ENCODE measurements at places on chromosomes 5 and 9.
A peak's percentile ranks its signal among the peaks of the same experiment; 100 is the strongest.

GRCh38 chr5:35799181-35799580 is 57.5 kb upstream of the IL7R start:
- no peak for DNase-seq

- DNase-seq, result no peak
Measured at GRCh38 chr5:9411142-9411541, 134.7 kb downstream of the SEMA5A start.

DNA sequence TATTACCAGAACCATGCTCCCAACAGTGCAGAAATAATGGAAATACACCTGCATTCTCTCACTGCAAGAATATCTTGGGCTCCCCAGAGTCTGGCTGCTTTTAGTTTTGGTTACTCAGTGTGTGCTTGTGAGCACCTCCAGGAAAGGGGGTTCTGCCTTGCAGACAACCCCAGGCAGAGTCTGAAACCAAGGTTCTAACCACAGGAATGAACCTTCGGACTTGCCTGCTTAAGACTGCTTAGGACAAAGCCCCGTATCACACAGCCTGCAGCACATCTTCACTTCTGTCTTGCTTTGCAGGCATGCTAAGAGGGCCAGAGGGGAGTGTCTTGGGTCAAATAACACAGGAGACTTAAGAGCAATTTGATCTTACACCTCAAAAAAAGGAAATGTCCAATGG is 94.8 kb upstream of the SPATA31C2 start:
- no peak for DNase-seq

DNA sequence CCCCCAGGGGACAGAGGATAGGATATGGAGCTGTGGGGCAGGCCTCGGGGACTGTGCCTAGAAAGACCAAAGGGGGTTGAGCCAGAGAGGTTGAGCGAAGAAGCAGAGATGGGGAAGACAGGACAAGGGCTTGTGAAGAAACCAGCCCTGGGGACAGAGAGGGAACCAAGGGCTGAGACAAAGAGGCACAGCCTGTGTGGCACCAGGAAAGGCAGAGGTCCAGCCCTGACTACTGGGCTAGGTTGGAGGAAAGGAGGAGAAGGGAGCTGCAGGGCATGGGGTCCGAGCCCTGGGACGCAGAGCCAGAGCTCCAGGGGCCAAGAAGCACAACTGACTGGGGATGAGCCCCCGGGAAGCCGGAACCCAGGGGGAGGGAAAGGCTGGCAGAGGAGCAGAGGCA is 9.2 kb downstream of the REEP2 start:
- DNase-seq, result no peak

- DNase-seq, result no peak
Measured at GRCh38 chr5:4230471-4230785, 634.8 kb downstream of the IRX1 start.

- DNase-seq, result no peak
Measured at GRCh38 chr9:109086221-109086620, 33.5 kb downstream of the TMEM245 start.

GRCh38 chr5:172868924-172869591 is 35.0 kb downstream of the ERGIC1 start:
- DNase-seq, result no peak

- DNase-seq, result no peak
Measured at GRCh38 chr5:153135411-153135810, 355.1 kb upstream of the GRIA1 start.

GRCh38 chr5:50445296-50445949 is 4.3 kb upstream of the EMB start:
- no peak for DNase-seq

DNA sequence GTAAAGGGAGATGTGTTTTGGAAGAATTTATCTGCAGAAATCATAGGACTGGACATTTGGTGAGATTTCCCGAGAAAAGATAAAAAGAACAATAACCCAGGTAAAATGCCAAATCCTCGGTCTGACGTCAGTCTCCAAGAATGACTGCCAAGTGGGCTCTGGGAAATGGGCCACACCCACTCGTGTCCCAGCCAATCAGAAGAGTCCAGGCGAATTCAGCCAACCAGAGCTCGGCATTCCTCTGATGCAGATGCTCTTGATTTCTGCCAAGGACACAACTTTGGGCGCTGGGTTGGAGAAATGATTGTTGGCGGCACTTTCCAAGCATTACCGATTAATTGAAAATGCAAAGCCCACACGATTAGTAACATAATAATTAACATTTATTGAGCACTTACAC is 73.3 kb downstream of the FGF18 start:
- no peak for DNase-seq

DNA sequence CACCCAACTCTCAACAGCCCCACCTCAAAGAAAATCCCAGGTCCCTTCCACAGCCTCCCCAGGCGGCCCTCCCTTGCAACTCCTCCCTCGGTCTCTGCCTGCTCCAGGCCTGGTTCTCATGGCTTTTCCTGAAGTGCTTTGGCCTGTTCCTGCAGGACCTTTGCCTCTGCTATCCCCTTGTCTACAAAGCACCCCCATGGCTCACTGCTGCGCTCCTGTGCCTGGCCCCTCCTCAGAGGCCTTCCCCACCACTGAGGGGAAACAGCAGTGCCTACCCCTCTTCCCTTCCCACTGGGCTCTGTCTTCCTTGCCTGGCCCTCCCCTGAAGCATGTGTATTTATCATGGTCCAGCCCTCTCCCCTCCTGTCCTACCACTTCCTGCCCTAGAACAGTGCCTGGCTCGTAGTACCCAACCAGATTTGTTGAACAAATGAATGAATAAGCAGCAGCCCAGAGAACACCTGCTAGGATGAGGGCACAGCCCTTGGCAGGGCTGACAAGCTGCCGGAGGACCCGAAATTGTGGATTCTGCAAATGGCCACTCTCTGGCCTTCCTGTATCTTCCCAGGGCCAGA is 68.6 kb upstream of the LRRTM2 start:
- DNase-seq, result no peak

GRCh38 chr9:116002624-116003023 is 151.0 kb upstream of the PAPPA start:
- no peak for DNase-seq

DNA sequence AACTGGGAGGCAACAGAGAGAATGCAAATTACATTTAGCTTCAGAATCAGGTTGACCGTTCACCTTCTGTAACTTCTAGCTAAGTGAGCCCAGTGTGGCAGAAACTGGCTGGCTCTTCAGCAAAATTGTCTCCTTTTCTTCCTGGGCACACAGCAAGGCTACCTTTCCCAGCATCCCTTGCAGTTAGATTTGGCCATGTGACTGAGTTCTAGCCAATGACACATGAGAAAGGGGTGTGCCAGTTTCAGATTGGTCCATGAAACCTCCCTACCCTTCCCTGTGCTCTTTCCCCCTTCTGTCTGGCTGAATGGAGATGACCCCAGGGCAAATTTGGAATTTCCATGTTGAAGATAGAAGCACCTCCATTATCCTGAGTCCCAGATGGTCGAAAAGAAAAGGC is 72.5 kb upstream of the SMIM23 start:
- no peak for DNase-seq

- DNase-seq, result peak; percentile 1
Measured at GRCh38 chr5:32283539-32284377, 29.0 kb downstream of the MTMR12 start.

- peak; percentile 17 for DNase-seq
Measured at GRCh38 chr5:38994324-38994927, 79.8 kb downstream of the RICTOR start.

GRCh38 chr5:106801554-106801953 is 869.2 kb downstream of the EFNA5 start:
- no peak for DNase-seq

- no peak for DNase-seq
Measured at GRCh38 chr5:142259758-142260157, 65.1 kb downstream of the SPRY4 start.

- DNase-seq, result no peak
Measured at GRCh38 chr5:62689599-62690368, 111.2 kb downstream of the LRRC70 start.

GRCh38 chr5:171946000-171946781 is 60.2 kb downstream of the FBXW11 start:
- DNase-seq, result no peak

DNA sequence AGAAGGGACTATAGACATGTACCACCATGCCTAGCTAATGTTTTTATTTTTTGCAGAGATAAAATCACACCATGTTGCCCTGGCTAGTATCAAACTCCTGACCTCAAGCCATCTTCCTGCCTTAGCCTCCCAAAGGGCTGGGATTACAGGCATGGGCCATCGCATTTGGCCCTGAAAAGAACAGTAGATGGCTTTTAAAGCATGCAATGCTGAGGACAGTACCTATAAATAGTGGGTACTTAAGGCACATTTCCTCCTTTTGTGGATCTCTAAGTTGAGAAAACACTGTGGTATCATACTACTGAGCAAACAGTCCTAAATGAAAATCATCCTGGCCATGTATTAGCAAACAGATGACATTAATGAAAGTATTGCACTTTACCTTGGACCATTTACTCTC is 119.4 kb downstream of the TTC39B start:
- no peak for DNase-seq

- no peak for DNase-seq
Measured at GRCh38 chr5:126198531-126198930, 224.7 kb upstream of the GRAMD2B start.

GRCh38 chr5:84372066-84372695 is 12.5 kb downstream of the EDIL3 start:
- DNase-seq, result no peak

- DNase-seq, result no peak
Measured at GRCh38 chr5:77175231-77175630, 35.2 kb upstream of the PDE8B start.

- DNase-seq, result no peak
Measured at GRCh38 chr5:2149195-2149539, 266.4 kb upstream of the IRX4 start.

DNA sequence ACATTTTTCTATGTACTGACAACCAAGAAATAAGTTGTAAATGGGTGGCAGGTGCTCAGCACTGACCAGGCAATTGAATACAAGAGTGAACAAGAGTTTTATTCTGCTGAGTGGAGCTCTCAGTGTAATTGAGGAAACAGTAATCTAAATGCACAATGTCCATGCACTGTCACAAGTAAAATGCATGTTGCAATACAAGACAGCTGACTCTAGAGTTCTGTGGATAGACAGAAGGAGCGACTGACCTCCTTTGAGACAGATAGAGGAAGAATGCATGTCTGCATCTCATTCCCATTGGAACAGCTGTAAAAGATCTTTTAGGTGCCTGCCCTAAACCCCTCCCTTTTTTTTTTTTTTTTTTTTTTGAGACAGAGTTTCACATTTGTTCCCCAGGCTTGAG is 299.0 kb downstream of the FBXL7 start:
- DNase-seq, result no peak

GRCh38 chr9:81145331-81145963 is 543.9 kb downstream of the TLE1 start:
- no peak for DNase-seq

- DNase-seq, result no peak
Measured at GRCh38 chr9:136771907-136772415, 7.6 kb upstream of the LCN15 start.

DNA sequence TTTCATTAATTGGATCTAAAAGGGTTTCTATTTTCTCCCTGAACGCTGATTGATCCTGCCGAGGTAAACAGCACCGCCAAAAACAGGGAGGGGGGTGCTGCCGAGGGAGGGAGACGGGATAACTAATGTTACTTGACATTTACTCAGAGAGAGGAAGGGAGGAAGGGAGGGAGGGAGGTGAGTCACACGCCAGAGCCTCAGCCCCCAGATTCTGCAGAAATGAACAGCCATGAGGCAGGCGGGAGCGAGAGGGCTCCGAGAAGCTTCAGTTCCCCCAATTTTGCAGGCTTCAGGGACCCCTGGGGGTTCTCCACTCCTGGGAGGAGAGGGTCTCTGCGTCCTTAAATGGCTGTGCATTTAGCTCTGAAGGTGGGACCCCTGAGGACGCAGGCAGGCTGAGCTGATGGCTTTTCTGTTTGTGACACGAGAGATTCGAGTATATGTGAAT is 59.1 kb upstream of the IER5L start:
- peak; percentile 67 for DNase-seq

GRCh38 chr5:83927140-83927733 is 206.6 kb upstream of the HAPLN1 start:
- peak; percentile 1 for DNase-seq

- DNase-seq, result no peak
Measured at GRCh38 chr5:115354246-115354645, 57.8 kb upstream of the CCDC112 start.

- DNase-seq, result no peak
Measured at GRCh38 chr9:22238809-22239684, 207.6 kb upstream of the DMRTA1 start.
